HepG2 (cell line): ENCODE measurements at places on chromosomes 6 and 20. TPM values are rescaled to one million over a fixed set of nuclear protein-coding genes. Genes with fewer than 3 reads are reported as not detected.

GRCh38 chr6:69735027-69735426, 61.8 kb downstream of the LMBRD1 start:
- no peak for DNase-seq

- DNase-seq, result no peak
Observed at GRCh38 chr20:53238121-53238660, 266.0 kb downstream of the TSHZ2 start.

- no peak for DNase-seq
Observed at GRCh38 chr6:170296423-170296745, 5.5 kb upstream of the DLL1 start.

- DNase-seq, result no peak
Observed at GRCh38 chr6:26232940-26233648, 131.9 kb upstream of the BTN3A2 start.

Gene MYLK2
- 0.04 TPM in 1 of 2 replicates, not detected in the other for polyA plus RNA-seq

GRCh38 chr20:54295686-54296085, 87.8 kb downstream of the PFDN4 start:
- no peak for DNase-seq

DNA sequence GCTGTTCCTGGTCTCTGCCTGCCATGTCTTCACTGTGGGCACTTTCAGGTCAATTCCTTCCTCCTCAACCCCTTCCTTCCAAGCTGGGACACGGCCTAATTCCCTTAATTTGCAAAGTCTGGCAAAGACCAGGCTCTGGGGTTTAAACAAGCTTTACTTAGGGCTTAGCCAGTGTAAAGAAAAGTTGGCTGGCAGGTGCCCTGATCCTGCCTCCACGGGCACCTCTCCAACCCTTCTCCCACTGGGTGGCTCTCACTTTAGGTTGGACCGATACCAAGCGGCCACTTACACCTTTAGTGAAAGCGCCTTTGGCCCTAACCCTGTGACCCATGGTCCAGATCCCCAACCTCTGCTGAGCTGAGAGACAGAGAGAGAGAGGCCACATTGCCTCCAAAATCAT, 13.7 kb upstream of the MLN start:
- DNase-seq, result no peak

Gene TFAP2B
- polyA plus RNA-seq, result not detected in 2 replicates

Gene BPIFA2
- not detected in 2 replicates for polyA plus RNA-seq

Gene TXLNB
- not detected in 2 replicates for polyA plus RNA-seq

Gene CLDN20
- not detected in 2 replicates for polyA plus RNA-seq

Gene BMP7
- polyA plus RNA-seq, result not detected in 2 replicates

DNA sequence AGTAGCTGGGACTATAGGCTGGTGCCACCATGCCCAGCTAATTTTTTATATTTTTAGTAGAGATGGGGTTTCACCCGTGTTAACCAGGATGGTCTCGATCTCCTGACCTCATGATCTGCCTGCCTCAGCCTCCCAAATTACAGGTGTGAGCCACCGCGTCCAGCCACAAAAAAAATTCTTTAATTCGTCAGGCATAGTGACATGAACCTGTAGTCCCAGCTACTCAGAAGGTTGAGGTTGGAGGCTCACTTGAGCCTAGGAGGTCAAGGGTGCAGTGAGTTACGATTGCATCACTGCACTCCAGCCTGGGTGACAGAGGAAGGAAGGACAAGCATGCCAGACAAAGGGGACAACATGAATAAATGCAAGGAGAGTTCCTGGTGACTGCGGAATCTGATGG, 19.5 kb upstream of the ASXL1 start:
- DNase-seq, result peak; percentile 54

- DNase-seq, result no peak
Observed at GRCh38 chr20:50852085-50852484, 57.2 kb downstream of the BCAS4 start.

- DNase-seq, result no peak
Observed at GRCh38 chr6:142458836-142459235, 157.0 kb downstream of the ADGRG6 start.

Gene HLA-DQA1
- polyA plus RNA-seq, result not detected in 2 replicates

DNA sequence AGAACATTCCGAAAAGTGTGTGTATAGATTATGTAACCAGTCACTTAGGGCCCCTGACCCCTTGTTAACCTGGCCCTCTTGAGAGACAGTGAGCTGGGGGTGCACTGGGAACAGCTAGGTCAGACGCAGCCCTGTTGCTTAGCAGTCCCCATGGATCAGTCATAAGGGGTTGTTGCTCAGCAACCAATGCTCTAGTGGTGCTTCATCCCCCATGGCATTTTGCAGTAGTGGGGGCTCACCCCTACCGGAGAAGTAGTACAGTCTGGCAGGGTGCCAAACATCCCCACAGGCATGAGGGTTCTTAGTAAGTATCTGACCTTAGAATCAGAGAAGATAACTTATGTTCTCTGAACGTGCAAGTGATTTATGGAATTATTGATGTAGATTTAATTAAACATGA, 12.3 kb downstream of the PKIB start:
- DNase-seq, result no peak

- DNase-seq, result no peak
Observed at GRCh38 chr6:126153661-126154060, 167.3 kb downstream of the TRMT11 start.

GRCh38 chr20:47382746-47383415, 26.4 kb upstream of the ZMYND8 start:
- no peak for DNase-seq

Gene GRIK2
- polyA plus RNA-seq, result not detected in 2 replicates

Gene ESR1
- not detected in 2 replicates for polyA plus RNA-seq

Gene WFDC12
- not detected in 2 replicates for polyA plus RNA-seq

GRCh38 chr6:26044140-26045064, 42.8 kb upstream of the HFE start:
- peak; percentile 86 for DNase-seq

DNA sequence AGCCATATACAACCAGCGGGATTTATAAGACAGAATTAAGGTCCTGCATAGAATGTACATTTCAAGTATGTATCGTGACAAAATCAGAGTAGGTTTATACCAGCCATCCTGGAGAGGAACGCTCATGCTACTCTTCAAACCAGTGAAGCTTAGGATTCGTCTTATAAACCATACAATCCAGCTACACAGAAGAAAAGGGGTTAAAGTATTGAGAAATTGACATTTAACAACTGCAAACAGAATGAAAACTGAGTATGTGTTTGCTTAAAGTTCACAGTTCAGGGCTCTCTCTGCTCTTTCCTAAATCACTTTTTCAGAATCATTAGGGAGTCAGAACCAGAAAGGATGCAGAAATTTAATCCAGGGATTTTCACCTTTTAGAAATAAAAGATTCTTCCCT, 17.9 kb downstream of the ADAT2 start:
- peak; percentile 79 for DNase-seq

DNA sequence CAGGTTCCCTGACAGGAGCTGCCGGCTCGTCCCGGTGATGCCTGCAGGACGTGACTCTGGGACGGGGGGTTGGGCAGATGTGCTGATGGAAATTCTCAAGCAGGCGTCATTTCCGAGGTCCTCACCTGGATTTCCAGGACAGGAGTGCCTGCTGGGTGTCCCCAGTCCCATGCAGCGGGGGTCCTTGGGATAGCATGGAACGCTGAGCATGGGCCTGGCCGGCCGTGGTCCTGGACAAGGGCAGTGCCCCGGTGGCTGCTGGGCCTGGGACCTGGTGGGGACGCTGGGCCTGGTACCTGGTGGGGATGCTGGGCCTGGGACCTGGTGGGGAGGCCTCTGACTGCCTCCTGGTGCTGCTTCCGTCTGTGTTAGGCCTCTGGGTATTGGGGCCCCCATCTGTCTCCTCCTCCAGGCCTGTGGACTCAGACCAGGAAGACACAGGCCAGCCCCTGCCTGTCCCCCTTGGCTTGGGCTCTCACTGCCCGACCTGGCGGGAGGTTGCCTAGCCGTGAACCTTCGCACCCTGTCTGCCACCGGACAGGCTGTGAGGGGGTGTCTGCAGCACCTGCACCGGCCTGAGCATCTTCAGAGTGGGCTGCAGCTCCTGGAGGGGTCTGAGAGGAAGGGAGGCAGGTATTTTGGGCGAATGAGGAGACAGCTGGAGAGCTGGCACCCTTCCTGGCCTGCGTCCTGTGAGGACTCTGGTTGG, 6.2 kb downstream of the RTEL1 start:
- DNase-seq, result no peak

GRCh38 chr20:62764156-62764935, 31.9 kb upstream of the MRGBP start:
- no peak for DNase-seq

GRCh38 chr6:3280866-3281465, 22.2 kb downstream of the PSMG4 start:
- DNase-seq, result no peak

Gene FAM50B
- polyA plus RNA-seq, result 0.05 TPM in 1 of 2 replicates, not detected in the other

DNA sequence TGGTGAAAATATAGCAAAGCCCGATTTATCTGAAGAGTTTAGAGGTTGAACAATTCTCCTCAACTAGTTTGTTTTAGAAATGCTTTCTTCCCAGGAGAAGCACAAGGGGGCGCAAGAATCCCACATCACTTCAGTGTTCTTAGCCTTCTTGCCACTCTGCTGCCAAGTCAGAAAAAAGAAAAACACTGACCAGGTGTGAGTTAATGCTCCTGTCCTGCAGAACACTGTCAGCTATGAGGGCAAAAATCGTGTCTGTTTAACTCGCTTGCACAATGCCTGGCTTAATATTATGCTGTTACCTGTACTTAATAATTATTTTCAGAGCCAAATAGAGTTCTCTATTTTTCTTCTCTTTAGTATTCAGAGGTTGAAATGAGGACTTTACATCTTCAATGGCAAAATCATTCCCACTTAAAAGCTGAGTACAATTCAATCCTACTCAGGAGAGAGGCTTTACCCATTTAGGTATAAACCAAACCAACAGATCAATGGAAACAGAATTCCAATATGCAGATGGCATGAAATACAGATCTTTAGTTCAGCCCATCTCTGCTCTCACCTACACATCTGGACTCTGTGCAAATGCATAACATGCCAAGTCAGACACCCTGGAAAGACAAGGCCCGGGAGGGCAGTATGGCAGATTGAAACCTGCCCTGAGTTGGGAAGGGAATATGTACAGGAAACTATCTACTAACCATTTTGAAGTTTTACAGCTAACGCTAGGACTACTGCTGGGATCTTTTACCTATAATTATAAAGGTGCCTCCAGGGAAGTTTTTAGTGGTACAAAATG, 71.4 kb upstream of the TULP1 start:
- peak; percentile 78 for DNase-seq

DNA sequence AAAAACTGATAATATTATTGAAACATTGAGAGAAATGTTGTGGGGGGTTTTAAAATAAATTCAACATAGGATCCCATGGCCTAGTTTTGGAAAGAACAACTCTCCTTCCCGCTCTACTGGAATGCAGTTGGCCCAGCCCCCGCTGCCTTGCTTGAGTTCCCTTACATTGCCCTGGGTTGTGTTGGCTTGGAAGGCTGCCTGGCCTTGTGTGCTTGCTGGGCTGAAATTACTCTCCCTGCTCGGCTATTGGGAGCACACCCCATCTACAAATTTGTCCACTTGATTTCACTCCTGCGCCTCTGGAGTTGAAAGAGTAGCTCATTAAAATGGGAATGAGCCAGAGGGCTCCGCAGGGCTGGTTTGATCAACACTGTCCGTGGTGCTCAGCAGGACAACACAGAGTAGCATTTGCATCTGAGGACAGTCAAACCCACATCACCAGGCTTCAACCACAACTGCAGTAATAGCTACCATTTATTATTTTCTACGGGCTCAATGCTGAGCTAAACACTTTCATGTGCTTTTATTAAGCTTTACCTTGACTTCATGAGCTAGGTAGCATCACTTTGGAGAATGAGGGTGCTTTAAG, 35.2 kb downstream of the DOK5 start:
- no peak for DNase-seq

GRCh38 chr20:34164381-34164984, 52.4 kb upstream of the EIF2S2 start:
- DNase-seq, result no peak

DNA sequence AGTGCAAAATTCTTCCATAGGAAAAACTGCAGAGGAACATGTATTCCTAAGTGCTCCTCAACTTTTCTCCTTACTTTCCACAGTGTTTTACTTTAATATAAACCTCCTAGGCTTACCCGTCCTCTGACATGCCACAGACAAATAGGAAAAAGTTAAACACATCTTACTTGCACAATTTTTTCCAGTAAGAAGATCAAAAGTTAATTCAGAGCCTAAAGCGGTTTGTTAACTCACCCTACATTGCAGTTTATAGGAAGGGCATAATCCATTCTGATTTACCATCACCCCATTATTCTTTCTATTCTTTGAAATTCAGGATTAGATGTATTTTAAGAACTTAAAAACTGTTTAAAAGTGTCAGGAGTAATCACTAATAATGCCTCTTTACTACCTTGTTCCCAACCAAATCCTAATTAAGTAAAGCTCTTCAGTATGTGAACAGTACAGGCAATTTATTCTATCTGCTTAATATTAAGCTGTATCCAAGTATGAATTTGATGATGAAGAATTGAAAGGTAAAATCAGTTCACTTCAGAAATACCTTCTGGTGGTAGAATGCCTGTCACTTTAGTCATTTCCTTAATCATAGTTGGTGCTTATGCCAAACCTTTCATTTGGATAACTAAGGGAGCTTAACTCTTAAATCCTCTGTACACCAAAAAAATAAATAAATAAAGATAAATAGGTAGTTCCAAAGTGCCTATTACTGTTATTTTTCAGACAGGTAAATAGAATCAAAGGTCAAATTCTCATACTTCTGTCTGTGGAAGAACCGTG, 292.0 kb downstream of the ALDH8A1 start:
- DNase-seq, result no peak

Gene SYCP2L
- 0.37 and 0.54 TPM in 2 replicates for polyA plus RNA-seq

Gene TP53TG5
- polyA plus RNA-seq, result 0.11 TPM in 1 of 2 replicates, not detected in the other

- DNase-seq, result peak; percentile 35
Observed at GRCh38 chr6:148441454-148441911, 98.8 kb downstream of the SASH1 start.

DNA sequence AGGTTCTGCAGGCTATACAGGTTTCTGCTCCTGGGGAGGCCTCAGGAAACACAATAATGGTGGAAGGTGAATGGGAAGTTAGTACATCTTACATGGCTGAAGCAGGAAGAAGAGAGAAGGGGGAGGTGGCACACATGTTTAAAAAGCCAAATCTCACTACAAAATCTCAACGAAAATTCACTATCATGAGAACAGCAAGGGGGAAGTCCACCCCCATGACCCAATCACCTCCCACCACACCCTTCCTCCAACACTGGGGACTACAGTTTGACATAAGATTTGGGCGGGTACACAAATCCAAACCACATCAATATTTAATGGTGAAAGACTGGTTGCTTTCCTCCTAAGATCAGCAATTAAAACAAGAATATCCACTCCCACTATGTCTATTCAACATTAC, 13.8 kb upstream of the POLR1H start:
- DNase-seq, result no peak

- no peak for DNase-seq
Observed at GRCh38 chr20:63015662-63016361, 9.0 kb upstream of the BHLHE23 start.

DNA sequence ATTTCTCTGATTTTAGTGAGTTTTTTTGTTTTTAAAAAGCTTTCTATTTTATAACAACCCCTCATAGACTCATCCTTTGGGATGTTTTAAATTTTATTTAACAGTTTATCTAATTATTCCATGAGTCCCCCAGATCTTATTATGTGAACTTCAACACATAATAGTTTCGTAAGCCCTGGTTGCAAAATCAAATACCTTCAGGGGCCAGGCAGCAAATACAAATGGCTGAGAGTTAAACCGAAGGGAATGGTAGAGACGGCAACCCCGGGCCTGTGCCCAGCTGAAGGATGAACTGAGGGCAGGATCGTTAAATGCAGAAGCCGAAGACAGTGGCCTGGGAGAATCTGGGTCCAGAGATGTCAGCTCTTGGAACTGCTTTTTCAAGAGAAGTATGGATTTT, 88.4 kb downstream of the RTN4IP1 start:
- DNase-seq, result peak; percentile 80

Gene RIPPLY2
- polyA plus RNA-seq, result not detected in 2 replicates
